SK-MEL-5 (cell line): ENCODE measurements at places on chromosomes 11 and 22.

DNA sequence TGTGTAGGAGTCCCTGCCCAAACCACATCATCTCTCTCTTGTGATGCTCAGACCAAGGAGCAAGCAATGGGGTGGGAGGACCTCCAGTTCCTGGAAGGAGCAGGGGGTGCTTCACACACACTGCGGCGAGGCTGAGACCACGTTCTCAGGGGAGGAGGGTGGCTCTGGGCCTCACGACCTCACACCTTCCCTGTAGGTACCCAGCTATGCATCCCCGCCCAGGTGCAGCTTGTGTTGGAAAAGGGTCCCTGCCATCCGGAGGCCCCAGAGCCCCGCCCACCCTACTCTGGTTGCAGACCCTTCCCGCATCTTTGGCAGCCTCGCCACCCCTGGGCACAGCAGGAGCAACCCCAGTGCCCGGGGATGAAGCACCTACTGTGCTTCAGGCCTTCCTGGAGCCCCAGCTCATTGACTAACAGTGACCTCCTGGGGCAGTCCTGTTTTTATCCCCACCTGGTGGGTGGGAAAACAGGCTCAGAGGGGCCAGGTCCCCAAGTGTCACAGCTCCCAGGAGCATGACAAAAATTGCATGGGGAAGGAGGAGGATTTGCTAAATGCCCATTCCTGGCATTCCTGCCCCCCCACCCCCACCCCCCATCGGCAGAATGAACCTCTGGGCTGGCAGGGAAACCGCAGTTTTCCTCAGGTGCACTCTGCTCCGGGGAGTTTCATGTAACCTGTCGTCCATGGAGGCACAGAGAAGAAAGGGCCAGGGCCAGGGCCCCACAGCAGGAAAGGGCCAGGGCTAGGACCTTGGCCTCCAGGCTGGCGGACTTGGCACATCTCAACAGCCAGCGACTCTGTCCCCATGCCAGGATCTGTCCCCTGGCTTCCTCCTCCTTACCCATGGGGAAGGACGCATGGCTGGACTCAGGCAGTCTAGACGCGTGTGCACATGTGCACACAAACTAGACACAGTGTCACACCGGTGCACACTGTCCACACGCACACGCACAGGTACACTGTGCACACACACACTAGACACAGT is 81.0 kb downstream of the IGLL1 start:
- no peak for DNase-seq

DNA sequence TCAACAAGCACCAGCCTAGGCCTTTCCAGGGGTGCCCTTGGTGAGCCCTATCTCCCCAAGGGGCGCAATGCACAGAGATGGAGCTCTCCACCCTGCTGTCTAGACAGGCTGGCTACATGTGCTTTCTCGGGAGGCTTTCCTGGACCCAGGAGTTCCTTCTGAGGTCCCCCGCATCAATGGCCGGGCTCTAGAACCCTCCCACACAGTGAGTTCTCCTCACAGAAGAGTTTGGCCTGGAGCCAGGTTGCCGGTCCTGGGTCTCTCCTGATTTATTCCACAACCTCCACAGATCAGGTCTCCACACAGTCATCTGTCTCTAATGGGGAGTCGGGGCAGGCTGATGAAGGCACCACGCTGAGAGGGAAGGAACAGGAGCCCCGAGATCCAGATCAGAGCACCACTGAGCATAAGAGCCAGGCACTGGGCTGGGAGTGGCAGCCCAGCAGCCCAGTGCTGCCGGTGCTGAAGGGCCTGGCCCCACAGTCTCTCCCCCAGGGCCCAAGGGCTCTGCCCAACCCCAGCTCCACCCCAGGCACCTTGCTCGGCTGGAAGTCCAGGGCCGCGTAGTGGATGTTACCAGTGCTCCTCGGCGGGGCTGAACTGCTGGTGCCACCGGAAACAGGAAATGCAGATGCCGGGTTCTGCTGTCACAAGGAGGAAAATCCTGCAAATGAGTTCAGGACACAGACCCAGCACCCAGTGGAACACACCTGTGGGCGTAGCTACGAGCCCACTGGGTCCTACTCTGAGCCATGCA is 44.7 kb downstream of the GAB4 start:
- DNase-seq, result no peak

- DNase-seq, result no peak
Measured at GRCh38 chr11:64121663-64122410, 44.1 kb downstream of the MACROD1 start.

DNA sequence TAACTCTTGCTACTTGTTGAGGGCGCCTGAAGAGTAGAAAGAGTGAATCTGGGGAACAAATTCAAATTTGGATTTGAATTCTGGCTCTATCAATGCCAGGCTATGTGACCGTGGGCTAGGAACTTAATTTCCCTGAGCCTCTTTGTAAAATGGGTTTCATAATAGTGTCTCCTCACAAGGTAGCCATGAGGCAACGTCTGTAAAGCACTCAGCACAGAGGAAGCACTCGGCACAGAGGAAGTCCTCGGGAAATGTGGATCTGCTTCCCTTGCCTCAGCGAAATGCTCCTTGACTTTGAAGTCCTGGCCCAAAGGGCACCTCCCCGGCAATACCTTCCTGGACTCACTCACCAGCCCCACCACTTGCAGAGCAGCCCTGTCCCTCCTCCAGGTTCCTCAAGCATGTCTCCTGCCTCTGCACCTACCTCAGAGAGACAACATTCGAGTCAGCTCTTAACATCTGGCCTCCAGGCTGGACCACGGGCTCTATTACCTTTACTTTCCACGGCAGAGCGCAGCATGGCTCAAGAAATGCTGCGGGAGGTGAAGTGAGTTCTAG is 17.7 kb downstream of the CD6 start:
- DNase-seq, result no peak

DNA sequence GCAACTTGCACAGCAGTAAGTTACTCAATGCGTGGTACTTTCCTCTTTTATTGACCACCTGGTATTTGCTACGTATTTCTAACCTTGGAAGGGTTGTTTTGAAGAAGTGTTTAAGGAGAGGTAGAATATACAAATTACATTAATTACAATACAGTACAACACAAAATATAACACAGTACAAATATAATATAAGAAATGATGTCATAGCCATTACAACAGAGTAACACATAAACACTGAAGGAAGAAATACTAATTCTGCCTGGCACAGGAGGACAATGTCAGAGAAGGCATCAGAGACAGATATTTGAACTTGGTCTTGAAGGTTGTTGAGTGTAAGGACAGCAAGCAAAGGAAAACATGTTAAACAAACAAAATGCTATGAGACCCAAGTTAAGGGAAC is 25.6 kb downstream of the PAK1 start:
- no peak for DNase-seq

GRCh38 chr11:70455354-70455753 is 57.0 kb downstream of the CTTN start:
- DNase-seq, result no peak

GRCh38 chr11:66080055-66080817 is 10.2 kb downstream of the PACS1 start:
- no peak for DNase-seq

DNA sequence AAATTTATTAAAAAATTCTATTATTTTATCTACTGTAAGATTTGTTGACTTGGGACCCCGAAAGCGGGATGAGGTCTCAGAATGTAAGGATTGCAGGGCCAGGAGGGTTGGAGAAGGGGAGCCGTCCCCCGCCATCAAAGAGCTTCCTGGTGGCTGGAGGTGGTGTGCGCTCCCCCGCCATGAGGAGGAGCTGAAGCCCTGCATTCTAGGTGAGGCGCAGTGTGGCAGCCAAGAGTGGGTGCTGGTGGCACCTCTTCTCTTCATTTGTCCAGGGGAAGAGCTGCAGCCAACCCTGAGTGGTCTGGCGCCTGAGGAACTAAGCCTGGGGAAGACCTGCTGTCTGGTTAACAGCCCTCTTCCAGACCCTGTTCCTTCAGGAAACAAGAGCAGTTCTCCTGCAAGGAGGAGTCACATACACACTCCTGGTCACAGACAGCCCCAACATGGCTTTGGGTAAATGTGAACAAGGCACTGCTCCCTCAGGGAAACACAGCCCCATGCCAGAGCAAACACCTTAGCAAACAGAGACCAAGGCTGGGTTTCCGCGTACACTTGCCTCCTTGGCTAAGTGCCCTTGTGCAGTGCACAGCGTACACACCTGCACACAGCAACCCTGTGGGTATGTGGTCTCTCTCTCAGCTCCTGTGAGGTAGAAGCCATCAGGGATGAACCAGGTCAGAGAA is 17.3 kb downstream of the RTN4RL2 start:
- no peak for DNase-seq

DNA sequence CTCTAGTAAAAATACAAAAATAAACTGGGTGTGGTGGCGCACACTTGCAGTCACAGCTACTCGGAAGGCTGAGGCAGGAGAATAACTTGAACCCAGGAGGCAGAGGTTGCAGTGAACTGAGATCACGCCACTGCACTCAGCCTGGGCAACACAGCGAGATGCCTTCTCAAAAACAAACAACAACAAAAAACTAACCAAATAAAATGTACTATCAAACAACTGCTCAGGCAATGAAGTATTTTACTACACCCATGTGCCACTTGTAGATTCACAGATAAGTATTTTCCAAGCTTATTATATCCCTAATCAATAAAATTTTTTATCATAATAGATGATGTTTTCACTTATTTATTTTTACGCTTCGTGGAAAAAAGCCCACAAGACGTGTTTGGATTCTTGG is 924 bp downstream of the C11orf65 start:
- no peak for DNase-seq

DNA sequence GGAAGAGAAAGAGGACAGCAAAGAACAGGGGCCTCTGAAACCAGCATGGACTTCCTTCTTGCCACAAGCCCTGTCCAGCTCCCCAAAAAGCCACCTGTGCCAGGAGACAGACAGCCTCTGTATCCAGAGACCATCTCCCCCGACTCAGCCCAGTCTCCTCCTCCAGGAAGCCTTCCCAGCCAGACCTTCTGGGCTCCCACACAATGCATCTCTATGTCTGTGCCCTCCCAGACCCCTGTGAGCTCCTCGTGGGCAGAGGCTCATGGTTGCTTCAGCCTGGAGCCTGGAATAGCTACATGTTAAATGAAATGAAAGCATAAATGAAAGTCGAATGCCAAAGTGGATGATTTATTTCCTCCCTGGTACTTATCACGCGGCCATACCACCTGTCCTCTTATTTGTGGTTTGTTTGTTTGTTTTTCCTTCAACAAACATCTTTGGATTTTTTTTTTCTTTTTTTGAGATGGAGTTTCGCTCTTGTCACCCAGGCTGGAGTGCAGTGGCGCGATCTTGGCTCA is 7.3 kb upstream of the ARAP1 start:
- peak; percentile 89 for DNase-seq
